ENCODE measurements at places on chromosomes 7 and 10.

- no peak for DNase-seq
Observed at GRCh38 chr10:86071758-86072157, 294.8 kb downstream of the GRID1 start.

DNA sequence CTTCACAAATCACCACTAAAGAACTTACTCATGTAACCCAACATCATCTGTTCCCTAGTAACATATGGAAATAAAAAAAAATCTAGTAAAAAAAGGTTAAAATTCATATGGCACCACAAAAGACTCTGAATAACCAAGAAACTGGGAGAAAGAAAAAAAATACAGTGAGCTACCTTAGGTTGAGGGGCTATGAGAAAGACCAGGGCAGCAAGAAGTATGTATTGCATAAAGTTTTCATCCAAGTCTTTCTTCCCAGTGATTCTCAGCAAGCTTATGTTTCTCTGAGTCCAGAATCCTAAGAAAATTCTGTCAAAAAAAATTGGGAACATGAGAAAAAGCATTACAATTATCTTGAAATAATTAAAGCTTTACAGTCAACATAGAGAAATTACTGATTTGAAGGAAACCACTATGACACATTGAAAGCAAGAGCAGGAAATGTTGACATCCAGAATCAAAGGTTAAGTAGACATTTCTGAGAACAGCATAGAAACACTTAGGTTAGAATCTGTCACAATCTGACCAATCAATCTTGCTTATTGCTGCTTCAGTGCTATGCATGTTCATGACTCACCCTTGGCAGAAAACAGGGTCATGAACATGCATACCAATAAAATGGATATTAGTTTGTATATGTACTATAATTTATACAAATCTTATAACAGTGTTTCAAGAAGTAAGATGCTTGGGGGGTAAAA is 494.0 kb upstream of the POT1 start:
- no peak for DNase-seq

DNA sequence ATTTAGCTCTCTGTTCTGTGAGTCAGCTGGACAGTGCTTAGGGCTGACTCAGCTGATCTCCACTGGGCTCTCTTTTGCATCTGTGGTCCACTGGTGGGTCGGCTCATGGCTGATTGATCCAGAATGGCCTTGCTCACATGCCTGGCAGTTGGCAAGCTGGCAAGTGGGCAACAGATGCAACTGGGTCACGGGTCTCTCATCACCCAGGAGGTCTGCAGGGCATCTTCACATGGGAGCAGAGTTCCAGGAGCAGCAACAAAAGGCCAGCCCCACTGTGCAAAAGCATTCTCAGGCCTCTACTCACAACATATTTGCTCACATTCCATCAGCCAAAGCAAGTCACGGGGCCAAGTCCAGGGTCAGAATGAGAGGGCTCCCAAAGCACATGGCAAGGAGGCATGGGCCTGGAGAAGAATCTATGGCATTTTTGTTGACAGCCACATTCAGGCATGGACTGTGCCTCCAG is 98.8 kb downstream of the OAT start:
- DNase-seq: no peak

DNA sequence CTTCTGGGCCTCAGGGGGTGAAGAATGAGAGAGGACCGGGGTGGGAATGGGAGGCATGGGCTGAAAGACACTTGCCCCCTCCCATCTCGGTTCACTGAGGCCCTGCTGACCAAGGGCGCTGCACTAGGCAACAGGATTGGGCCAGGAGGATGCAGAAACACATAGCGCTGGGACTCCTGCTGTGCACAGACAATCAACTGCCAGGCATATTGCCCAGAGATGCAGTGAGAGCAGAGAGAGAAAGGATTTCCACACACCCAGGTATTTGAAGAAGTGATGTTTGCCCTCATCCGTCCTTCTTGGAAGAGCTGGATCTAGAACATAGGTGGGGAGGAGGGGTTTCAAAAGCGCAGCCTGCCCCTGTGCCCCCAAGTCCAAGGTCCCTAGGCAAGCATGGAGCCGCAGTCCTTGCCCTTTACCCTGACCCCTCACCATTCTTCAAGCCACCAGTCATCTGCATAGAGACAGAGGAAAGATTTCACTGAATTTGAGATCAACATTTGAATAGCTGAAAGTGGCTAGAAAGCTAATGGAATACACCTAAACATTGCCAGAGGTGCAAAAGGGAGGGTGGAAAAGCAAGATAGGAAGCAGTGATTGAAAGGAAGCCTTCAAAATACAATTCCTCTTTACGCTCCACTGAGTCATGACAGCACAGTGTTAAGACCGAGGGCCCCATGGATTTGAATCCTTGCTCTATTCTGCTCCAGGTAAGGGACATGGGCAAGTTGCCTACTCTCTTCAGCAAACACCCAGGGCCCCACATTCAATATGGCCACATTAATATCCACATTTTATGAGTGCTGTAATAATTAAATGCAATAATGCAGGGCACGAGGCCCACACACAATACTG is 44.2 kb upstream of the TNS3 start:
- DNase-seq: no peak

DNA sequence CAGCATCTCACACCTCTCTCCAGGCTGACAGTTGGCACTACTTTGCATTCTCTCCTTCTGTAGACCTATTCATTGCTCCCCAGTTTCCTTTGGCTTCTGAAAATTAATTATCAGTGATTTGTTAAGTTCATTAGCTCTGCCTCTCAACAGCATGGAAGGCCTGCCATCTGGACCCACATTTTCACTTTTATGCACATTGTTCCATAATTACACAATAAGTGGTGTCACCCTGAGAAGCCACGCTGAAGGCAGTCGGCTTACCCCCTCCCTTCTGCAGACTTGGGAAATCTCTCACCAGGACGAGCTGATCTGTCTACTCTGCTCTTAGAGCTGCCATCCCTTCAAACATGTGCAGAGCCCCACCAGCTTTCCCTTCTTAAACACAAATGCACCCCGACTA is 64.7 kb downstream of the SLIT1 start:
- DNase-seq: no peak

DNA sequence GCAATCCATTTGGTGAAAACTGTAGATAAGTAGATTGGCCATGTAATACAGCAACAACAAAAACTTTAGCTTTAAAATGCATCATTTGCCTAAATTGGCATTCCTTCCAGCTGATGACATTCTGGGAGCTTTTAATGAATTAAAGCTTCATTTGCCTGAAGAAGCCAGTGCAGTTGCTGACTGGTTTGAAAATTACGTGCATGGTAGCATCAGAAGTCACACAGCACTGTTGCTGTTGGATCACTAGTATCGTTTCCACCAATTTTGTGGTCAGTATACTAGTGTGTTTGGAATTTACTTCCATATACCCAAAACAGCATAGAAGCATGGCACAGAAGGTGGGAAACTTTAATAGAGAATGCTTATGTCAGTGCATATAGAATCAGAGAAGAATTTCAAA is 194.9 kb downstream of the ETV1 start:
- no peak for DNase-seq
